ENCODE measurements at places on chromosomes 5 and 9.
A peak's percentile ranks its signal among the peaks of the same experiment; 100 is the strongest.

DNA sequence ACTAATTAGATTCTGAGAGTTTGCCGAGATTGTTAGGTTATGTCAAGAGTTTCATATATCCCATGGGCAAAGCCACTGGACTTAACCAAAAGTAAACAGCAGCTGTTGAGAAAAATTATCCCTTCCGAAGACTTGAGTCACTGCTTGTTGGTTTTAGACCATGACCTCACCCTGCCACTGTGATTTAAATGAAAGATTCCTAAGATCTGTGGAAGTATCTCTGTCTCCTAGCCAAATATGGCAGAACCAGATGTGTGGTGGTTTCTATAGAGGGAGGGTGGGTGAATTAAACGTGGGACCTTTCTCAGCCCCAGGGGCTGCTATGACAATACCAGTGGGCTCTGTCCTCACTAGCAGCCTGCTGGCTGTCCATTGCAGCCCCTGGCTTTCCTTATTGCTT is 19.3 kb downstream of the DMRT3 start:
- DNase-seq = no peak

DNA sequence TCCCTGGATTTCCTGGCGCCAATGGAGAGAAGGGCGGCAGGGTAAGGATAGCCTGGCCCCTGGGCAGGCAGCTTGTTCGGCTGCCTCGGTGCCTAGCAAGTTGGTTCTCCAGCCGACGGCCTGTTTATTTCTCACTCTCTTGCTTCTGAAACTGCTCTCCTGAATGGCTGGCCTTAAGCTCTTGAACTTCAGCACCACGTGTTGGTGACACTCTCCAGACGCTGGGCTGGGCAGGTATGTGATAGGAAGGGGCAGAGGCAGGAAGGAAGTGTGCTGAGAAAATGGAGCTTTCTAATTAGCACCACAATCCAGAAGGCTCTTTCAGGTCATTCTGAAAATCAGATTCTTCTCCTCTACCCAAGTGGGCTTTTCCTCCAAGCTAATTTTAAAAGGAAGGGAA is 91.4 kb upstream of the FCN2 start:
- no peak for DNase-seq

- DNase-seq = no peak
These were observed 131.2 kb upstream of the KLF4 start for GRCh38 chr9:107620801-107621200.

- no peak for DNase-seq
These were observed 109.8 kb downstream of the SAXO1 start for GRCh38 chr9:18923167-18923566.

DNA sequence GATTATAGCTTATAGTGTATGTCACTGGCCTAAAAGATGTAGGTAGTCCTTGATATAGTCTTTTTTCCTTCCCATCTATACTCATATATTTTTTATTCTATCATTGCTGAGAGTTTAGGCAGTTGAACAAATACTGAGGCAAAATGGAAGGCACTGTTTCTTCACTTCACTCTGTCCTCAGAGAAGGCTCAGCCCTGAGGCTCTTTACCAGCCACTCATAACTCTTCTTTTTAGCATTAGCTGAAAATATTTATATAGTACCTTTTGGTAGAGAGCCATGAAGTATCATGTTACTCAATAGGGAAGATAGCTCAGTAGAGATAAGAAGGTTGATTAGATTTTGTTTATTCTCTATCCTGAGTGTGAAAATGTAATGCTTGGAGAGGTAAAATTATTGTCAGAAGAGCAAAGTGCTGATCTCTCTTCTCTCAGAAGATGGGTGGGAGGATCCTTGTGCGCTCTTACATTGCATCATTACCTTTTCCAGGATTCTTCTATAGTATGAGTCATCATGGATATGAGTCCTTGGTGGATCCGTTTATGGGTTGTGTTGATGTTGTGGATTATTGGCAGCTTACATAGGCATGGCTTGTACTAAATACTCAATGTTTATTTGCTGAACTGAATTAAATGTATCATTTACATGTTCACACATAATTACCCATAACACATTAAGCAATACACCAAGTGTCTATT is 88.1 kb downstream of the ANXA1 start:
- DNase-seq = no peak

GRCh38 chr9:1708219-1708618 is 306.9 kb upstream of the SMARCA2 start:
- no peak for DNase-seq

GRCh38 chr5:139052975-139053374 is 145.2 kb downstream of the SIL1 start:
- DNase-seq = no peak

DNA sequence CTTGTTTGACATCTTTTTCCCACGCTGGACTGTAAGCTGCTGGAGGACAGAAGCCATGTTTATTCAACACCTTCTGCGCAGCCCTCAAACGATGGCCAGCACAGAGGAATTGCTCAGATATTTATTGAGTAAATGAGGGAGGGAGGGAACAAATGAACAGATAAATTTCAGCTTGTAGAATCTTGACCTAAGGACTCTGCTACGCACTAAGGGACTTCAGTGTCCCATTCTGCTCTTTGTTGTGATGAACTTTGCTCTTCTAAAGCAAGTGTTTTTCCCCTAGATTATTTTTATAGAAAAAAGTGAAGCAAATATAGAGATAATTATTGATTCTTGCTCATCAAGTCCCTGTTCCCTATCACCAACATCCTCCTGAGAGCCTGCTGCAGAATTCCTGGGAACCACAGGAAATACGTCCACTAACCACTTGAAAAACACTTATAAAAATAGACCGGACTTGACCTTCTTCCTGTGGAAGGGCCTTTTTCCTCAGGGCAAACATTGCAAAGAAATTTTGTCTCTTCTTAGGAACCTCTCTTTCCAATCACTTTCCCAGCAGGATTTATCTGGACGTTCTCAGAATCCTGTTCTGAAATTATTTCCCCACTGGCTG is 54.9 kb downstream of the FGF1 start:
- no peak for DNase-seq

DNA sequence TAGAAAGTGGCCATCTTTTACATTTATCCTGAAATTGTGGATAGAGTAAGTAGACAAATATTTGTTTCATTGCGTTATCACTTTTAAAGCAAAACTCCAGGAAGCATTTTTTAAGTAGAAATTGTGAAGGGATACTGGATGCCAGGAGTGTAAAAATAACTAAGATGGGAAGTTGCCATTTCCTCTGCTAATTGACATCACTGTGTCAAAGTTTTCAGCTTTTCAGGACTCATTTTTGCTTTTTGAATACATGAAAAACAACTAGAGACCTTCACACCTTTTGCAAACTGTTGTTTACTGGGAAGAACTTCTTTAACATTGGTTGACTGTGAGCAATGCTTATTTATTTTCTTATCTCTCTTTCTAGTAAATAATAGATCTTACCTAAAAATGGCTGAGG is 337.5 kb downstream of the NR2F1-AS1 start:
- no peak for DNase-seq

GRCh38 chr5:133801955-133802751 is 166.3 kb downstream of the C5orf15 start:
- DNase-seq = no peak

GRCh38 chr9:128169925-128170324 is 9.9 kb downstream of the BBLN start:
- DNase-seq = no peak

GRCh38 chr5:157106630-157107461 is 2.0 kb downstream of the HAVCR2 start:
- peak; percentile 44 for DNase-seq

All from activated CD4-positive, alpha-beta T cell treated with anti-CD3 and anti-CD28 coated beads for 48 hours (primary cell).